ENCODE measurements at places on chromosomes 4 and X.

DNA sequence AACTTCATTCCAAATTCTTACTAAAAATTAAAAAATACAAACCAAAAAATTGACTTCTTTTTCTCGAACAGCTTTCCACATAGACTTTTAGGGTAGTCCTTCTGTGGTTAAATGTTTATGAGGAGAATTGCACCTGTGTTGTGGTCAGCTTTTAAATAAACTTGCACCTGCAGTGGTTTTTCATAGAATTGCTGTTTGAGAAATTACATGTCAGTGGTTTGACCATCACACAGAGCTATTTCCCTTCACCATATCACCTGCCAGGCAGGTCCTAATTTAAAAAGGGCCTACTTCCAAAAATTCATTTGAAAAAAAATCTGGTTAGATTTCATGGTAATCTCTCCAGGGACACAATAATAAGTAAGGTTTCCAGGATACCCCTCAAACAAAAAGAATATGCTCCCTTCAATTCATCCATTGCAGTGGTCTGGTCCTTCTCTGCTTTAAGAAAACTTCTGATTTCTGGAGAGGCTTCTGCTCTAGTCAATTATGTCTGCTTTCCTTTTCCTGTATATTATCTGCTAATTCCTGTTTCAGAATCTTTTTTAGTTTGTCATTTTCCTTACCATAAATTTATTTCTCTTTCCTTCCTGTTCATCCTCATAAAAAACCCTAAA is 9.8 kb upstream of the UTP3 start:
- DNase-seq = peak; percentile 22

GRCh38 chr4:39469429-39470077 is 10.7 kb downstream of the LIAS start:
- DNase-seq = peak; percentile 62

DNA sequence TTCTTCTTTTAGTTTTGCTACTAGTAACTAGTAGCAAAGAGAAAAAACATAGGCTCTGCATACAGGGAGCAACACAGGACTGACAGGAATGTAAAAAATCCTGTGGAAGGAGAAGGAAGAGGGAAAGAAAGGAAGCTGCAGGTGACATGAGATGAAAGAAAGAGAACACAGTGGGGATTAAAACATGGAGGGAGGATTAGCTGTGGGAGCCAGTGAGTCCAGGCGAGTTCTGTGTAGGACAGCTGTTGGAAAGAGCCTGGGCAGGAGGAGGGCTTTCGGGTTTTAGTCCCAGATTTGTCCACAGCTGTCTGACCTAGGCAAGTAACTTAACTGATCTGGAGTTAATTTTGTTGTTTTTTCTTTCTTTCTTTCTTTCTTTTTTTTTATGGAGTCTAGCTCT is 21.6 kb downstream of the CCNG2 start:
- DNase-seq = no peak

GRCh38 chr4:11542952-11543351 is 114.3 kb upstream of the HS3ST1 start:
- no peak for DNase-seq

GRCh38 chr4:180610324-180610723 is 1632.9 kb upstream of the TENM3 start:
- DNase-seq = no peak

GRCh38 chr4:184267673-184268583 is 50.3 kb upstream of the ENPP6 start:
- DNase-seq = peak; percentile 72

GRCh38 chr4:61380865-61381264 is 180.7 kb downstream of the ADGRL3 start:
- DNase-seq = no peak

DNA sequence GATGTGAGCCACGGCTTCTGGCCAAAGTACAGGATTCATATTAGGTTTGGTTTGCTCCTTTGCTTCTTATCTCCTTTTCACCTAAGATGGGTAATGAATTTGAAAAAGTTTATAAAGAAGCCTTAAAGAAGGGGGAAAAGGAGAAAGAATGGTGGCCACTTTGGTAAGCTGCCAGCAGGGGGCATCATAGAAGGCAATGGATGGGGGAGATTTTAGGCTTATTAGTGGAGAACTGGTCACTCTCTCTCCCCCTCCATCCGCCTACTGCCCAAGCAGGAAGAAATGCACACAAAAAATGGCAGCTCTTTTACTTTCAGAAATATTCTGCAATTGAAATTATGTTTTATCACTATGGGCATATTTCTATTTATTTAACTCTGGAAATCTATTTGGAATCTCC is 32.0 kb downstream of the SPARCL1 start:
- no peak for DNase-seq

DNA sequence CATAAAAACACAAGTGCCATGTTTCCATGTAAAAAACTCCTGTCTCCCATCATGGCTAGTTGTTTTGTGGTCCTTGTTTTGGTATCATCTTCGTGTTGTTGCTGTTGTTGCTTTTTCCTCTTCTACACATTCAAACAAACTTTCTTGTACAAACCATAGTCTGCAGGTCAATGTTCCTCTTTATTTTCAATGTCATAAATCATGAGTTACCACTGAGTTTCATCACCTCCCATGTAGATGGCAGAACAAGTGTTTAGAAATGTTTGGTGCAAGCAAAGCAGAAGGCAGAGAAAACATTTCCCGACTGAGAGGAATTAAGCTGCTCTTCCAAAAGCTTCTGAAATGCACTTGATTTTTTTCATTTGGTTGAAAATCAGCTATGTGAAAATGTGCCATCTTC is 166.0 kb downstream of the ANTXR2 start:
- no peak for DNase-seq

- no peak for DNase-seq
Measured at GRCh38 chr4:189029976-189030504, 890.8 kb downstream of the TRIML1 start.

- DNase-seq = no peak
Measured at GRCh38 chr4:41022116-41022515, 192.2 kb downstream of the APBB2 start.

GRCh38 chr4:114137984-114138383 is 158.5 kb upstream of the ARSJ start:
- DNase-seq = no peak

DNA sequence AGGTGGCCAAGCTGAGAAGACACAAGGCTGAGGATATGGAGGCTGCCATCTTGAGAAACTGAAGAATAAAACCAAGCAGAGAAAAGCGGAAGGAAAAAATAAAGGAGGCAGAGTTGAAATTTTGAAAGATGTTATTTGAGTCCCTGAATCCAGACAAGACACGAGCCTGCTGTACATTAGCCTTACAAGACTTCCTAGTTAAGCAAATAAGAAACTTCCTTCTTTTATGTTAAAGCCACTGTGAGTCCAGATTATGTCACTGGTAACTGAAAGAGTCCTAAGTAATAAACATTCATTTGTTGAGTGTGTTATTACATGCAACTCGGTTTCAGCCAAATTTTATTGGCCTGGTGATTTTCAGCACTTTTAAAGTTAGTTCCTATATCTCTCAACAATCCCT is 30.4 kb downstream of the DRD5 start:
- DNase-seq = no peak

DNA sequence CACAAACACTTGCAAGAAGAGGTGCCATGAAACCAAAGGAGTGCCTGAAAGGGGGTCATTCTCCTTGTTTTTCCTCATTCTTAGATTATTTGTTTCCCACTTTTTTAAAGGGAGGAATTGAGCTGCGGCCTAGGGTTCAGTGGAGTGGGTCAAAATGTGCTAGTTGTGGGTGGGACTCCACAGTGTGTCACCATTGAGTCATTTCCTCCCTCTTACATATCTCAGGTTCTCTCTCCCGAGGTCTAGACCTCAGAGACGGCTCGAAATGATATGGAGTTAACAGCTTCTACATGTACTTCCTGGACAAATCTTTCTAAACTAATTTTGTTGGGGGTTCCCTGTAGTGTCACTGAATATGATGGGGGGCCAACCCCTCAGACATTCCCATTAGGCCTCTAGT is 328.4 kb upstream of the SPANXN1 start:
- DNase-seq = no peak

GRCh38 chrX:100674705-100675104 is 30.7 kb downstream of the SRPX2 start:
- DNase-seq = no peak

DNA sequence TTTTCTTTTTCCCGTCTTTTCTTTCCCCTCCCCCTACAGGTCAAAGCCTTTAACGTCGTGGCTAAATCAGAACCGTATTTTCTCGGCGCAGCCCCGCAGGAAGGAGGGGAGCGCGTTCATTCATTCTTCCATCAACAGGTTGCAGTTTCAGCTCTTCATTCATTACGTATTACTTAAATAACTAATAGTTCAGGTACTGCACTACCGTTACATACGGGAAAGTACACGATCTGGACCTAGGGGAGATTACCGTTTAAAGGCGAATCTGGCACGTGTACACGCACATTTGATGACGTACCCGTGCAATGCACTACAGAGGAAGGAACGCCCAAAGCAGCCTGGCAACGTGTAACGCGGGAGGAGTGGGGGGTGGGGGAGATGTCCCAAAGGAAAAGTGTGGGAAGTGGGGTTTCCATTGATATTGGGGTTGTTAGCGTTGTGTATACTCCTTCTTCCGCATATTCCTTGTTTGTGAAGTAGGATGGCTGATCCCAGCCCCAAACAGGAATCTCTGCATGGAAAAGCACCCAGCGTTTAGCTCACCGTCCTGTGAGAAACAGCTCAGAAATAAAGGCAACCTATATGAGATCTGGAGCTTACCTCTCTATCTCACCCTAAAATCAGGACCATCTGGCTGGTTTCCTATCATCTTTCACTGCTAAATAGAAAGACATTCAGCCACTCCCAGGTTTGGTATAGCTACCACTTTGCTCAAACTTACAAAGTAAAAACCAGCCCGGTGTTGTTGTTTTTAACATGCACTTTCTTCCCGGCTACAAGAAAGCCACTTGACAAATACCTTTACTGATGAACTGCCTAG is 585 bp upstream of the SEC24D start:
- peak; percentile 64 for DNase-seq

DNA sequence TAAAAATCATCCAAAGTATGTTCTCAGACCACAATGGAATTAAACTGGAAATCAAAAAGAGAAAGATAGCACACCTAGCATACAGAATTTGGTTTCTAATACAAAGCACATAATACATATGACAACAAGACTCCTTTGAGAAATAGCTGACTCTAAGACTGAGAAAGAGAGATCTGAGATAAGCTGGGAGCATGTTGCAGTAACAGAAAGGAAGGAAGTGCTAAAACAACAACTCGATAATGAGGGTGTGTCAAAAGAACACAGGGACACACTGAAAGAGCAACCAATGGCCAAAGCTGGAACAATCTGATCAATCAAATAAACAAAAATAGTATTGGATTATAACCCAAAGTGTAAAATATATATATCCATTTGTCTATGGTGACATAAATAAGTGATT is 586.6 kb downstream of the C4orf33 start:
- no peak for DNase-seq

- DNase-seq = peak; percentile 32
Measured at GRCh38 chr4:67871867-67872266, 11.9 kb downstream of the TMPRSS11D start.

DNA sequence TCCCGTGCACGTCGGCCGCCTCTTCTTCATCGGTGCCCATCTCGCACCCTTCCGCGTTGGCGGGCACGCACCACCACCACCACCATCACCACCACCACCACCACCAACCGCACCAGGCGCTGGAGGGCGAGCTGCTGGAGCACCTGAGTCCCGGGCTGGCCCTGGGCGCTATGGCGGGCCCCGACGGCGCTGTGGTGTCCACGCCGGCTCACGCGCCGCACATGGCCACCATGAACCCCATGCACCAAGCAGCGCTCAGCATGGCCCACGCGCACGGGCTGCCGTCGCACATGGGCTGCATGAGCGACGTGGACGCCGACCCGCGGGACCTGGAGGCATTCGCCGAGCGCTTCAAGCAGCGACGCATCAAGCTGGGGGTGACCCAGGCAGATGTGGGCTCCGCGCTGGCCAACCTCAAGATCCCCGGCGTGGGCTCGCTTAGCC is 1.4 kb downstream of the POU4F2 start:
- DNase-seq = no peak

DNA sequence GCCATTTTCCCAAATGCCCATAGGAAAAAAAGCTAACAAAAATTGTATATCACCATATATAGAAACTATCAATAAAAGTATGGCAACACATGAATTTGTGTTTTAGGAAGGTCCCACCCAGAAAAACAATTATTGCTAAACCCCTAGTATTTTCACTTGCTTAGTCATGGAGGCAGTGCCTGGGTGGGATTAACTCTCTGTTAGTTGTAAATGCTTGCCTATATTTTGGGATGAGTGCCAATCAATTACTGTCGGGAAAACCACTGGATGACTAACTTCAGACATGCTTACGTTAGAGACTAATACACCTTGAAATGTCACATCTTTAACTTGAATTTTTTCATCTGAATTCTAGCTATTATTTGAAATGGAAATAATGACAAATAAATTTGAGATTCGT is 33.9 kb downstream of the TMPRSS11A start:
- DNase-seq = no peak

- DNase-seq = peak; percentile 9
Measured at GRCh38 chr4:119841361-119841760, 212.8 kb upstream of the PDE5A start.

DNA sequence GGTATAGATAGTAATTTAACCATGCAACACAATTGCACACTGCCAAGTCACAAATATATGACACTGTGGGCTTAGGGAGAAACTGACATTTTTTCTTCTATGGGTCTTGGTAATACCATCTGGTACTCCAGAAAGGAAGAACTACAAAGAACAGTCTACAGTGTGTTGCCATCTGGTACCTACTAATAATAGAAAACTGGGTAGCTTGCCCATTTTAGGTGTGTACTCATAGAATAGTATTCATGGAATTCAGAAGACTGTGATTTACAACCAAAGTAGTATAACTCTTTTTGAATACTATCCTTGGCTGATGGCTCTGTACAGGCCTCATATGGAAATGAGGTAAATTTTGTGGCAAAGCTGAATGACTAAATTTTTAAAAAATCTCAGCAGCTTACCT is 132.6 kb upstream of the RPS6KA6 start:
- DNase-seq = no peak

- no peak for DNase-seq
Measured at GRCh38 chr4:36392916-36393315, 111.5 kb downstream of the DTHD1 start.

GRCh38 chr4:127844601-127845116 is 36.0 kb upstream of the PLK4 start:
- DNase-seq = no peak

Data from GM13976 (cell line).